Naive thymus-derived CD8-positive, alpha-beta T cell (primary cell): ENCODE measurements at places on chromosomes 2 and 18. TPM values are rescaled to one million over a fixed set of nuclear protein-coding genes. Genes with fewer than 3 reads are reported as not detected.
A peak's percentile ranks its signal among the peaks of the same experiment; 100 is the strongest.

GRCh38 chr2:1746174-1747064 is 2.1 kb upstream of the PXDN start:
- peak overlapping the region; percentile 19 for H3K4me3 ChIP-seq
- no peak overlapping the region for H3K27ac ChIP-seq
- H3K36me3 ChIP-seq = no peaks in the 10 kb centered on the region

DNA sequence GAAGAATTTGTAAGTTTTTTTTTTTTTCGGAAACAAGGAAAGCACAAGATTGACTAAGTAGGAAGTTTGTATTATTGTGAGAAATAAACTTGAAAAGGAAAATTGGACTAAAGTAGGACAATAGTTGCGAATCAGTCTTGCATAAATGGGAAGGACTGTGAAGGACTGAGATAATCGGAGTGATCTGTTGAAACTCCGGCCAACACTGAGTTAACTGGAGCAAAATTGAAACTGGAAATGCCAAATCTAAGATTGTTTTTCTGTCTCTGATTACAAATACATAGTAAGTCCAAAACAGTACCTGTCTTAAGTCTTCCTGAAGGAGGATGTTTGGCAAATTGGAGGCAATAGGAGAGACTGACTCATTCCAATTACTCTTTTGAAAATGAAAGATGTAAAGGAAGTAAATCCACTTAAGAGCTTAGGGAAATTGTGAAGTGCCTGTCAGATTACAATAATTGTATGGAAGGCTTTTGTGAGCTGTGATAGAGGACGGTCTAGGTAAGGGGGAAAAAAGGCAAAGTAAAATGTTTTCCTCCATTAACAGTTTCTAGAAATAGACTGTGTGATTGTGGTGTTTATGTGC is 204.9 kb upstream of the CYRIA start:
- no peak overlapping the region for H3K4me3 ChIP-seq
- H3K27ac ChIP-seq = no peak overlapping the region
- no peaks in the 10 kb centered on the region for H3K36me3 ChIP-seq
- H3K4me1 ChIP-seq = no peaks in the 10 kb centered on the region
- no peak for DNase-seq
- no peaks in the 10 kb centered on the region for H3K27me3 ChIP-seq

DNA sequence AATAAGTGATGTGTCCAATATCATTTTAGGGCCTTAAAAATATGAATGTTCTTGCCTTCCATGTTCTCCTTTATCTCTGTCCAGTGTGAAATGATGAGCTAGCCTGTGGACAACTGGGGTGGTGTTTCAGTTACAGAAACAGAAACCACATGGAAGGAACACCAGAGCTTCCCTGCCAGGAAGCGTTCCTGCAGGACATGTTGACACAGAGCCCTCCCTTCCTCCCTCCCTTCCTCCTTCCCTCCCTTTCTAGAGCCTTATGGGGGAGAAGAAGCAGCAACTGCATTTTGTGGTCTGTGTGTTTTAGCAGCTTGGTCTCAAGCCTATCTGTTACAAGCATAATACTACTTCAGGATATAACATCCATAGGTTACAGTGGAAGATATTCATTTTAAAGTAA is 539.7 kb upstream of the NETO1 start:
- no peak overlapping the region for H3K4me3 ChIP-seq
- no peak overlapping the region for H3K27ac ChIP-seq
- no peak for DNase-seq
- peaks cover 2% of the 10 kb centered on the region for H3K4me1 ChIP-seq

GRCh38 chr2:127829845-127830246 is 18.9 kb upstream of the WDR33 start:
- no peaks in the 10 kb centered on the region for H3K27me3 ChIP-seq
- H3K4me3 ChIP-seq = no peak overlapping the region
- peak overlapping the region; percentile 85 for H3K27ac ChIP-seq
- DNase-seq = peak; percentile 60

DNA sequence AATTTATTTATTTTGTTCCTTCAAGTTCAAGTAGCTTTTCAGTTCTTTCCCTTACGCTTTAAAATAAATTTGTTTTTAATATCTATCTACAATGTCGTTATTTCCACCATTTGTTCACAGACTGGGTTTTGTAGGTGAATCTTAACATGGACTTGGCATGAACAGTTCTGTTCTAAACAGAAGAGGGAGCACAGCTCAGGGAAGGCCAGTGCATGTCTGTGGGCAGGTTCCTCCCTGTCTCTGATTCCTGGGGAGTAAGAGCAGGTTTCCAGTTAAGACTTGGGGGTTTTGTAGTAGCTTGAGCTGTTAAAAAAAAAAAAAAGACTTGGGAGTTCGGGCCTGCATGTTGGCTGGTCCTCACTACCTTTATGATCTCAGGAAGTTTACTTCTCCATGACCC is 11.1 kb downstream of the TTL start:
- no peaks in the 10 kb centered on the region for H3K27me3 ChIP-seq
- H3K4me1 ChIP-seq = no peaks in the 10 kb centered on the region

GRCh38 chr2:210536973-210537650 is 19.3 kb upstream of the CPS1 start:
- no peak overlapping the region for H3K4me3 ChIP-seq
- no peak overlapping the region for H3K27ac ChIP-seq
- H3K27me3 ChIP-seq = no peaks in the 10 kb centered on the region
- no peak for DNase-seq

GRCh38 chr2:15521641-15522181 is 39.4 kb downstream of the NBAS start:
- no peaks in the 10 kb centered on the region for H3K27me3 ChIP-seq
- H3K4me1 ChIP-seq = no peaks in the 10 kb centered on the region
- no peak overlapping the region for H3K27ac ChIP-seq
- no peak overlapping the region for H3K4me3 ChIP-seq
- DNase-seq = no peak

DNA sequence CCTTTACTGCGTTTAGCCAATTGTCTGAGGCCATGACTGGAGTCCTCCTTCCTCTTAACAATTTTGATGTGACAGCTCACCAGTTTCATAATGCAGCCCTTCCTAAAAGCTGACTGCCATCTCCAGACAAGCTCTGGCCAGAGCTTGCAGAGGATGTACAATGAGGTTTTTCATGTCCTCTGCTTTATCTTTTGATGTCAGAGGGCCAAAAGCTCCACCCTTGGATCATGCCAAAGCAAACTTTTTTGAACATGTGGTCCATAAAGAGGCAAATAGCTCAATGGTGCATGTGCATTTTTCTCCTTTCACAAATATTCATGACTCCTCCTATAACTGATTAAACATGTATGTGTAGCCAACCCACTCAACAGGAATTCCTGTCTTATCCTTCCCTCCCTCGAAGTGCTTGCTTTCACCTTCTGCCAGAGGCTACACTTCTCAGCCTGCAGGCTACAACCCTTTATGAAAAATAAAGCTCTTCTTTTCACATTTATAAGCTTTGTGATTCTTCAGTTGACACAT is 266.2 kb downstream of the FBXO15 start:
- H3K36me3 ChIP-seq = no peaks in the 10 kb centered on the region
- DNase-seq = no peak

- H3K27me3 ChIP-seq = no peaks in the 10 kb centered on the region
- H3K36me3 ChIP-seq = no peaks in the 10 kb centered on the region
- no peak overlapping the region for H3K4me3 ChIP-seq
- H3K27ac ChIP-seq = no peak overlapping the region
- H3K4me1 ChIP-seq = peaks cover 26% of the 10 kb centered on the region
- no peak for DNase-seq
Measured at GRCh38 chr2:69789175-69789721, 40.2 kb upstream of the GMCL1 start.

DNA sequence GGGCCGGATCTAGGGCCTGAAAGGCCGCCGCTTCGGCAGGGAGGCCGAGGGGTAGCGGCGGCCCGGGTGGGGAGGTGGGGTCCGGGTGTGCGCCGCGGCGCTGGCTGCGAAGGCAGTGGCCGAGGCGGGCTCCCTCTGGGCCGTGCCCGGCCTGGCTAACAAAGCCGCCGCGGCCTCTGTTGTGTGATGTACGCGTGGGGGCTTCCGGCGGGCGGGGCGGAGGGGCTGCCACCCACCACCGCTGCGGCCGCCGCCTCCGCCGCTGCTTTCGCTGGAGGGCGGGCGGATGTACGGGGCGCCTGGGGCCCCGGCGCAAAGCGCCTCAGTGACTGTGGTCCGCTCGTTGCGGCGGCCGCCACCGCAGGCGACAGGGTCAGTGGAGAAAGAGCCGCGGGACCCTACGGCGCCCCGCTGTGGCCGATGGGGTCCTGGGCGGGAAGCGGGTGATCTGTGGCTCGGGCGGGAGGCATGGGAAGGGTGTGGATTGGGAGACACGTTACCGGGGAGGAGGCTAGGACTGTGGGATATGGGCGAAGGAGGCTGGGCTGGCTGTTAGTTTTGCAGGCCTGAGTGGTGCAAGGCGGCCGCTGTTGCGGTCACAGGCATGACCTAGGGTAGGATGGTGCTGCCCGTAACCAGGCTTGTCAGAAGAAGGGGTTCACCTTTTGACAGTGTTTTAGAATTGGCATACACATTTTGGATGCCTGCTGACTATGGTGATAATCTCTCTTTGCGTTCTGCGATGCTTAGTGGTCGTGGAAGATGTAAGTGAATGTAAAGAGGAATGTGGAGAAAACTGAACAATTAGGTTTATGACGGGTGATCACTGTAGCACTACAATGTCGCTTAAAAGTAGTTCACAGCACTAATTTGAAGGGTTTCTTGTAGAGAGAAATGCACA is 662 bp downstream of the BZW1 start:
- peaks cover 43% of the 10 kb centered on the region for H3K36me3 ChIP-seq
- H3K27ac ChIP-seq = peak overlapping the region; percentile 99
- peaks cover 45% of the 10 kb centered on the region for H3K4me1 ChIP-seq
- H3K4me3 ChIP-seq = peak overlapping the region; percentile 98
- DNase-seq = no peak
- H3K27me3 ChIP-seq = no peaks in the 10 kb centered on the region

GRCh38 chr2:168165397-168165796 is 82.0 kb downstream of the STK39 start:
- no peaks in the 10 kb centered on the region for H3K27me3 ChIP-seq
- peaks cover 41% of the 10 kb centered on the region for H3K4me1 ChIP-seq
- H3K4me3 ChIP-seq = no peak overlapping the region
- no peak for DNase-seq
- no peak overlapping the region for H3K27ac ChIP-seq

The SERPINB13 gene
- polyA plus RNA-seq = not detected

The ANKRD30B gene
- polyA plus RNA-seq = not detected
